Fibroblast of villous mesenchyme (primary cell): ENCODE measurements at places on chromosomes 5 and 9. TPM values are rescaled to one million over a fixed set of nuclear protein-coding genes. Genes with fewer than 3 reads are reported as not detected.

DNA sequence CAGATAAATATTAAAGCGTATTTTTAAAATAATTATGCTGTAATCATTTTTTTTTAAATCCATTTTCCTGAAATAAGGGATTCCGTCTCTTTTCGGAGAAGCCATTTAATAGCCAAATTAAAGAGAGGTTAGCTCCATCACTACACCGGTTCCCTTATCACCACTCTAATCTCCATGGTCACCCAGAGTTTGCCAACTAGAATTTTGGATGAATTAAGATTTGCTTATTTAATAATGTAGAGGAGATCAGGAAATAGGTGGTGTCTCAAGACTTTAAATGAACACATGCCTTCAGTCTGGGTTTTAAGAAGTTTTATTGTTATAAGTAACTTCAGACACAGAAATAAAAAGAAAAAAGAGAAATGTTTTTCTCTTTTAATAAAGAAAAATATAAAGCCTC lies 151.7 kb downstream of the TTC39B start:
- DNase-seq, result no peak

DNA sequence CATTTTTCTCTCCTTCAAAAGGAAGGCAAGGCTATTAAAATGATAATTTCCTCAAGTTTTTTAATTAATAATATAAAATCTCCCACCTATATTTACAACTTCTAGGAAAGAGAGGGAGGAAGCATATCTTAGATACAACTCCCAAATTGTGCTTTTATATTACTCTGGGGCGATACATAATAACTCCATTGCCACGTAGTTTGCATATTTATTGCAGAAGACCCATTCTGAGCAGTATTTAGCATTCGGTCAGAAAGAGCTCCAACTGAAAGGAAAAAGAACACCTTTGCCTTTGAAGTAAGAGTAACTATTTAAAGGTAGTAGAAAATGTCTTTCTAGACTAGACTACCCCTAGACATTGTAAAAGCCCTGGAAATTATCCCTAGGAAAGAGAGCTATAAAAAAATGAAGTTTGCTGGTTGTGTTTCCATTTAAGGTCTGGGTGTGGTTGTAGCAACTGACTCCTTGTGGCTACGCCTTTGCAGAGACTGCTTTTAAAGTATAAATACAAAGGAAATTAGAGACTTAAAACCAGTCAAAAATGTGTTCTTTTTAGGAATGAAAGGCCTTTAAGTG lies 566.1 kb downstream of the ZNF608 start:
- DNase-seq, result no peak

- DNase-seq, result no peak
These were observed 26.0 kb upstream of the DMRT2 start for GRCh38 chr9:1024112-1024511.

DNA sequence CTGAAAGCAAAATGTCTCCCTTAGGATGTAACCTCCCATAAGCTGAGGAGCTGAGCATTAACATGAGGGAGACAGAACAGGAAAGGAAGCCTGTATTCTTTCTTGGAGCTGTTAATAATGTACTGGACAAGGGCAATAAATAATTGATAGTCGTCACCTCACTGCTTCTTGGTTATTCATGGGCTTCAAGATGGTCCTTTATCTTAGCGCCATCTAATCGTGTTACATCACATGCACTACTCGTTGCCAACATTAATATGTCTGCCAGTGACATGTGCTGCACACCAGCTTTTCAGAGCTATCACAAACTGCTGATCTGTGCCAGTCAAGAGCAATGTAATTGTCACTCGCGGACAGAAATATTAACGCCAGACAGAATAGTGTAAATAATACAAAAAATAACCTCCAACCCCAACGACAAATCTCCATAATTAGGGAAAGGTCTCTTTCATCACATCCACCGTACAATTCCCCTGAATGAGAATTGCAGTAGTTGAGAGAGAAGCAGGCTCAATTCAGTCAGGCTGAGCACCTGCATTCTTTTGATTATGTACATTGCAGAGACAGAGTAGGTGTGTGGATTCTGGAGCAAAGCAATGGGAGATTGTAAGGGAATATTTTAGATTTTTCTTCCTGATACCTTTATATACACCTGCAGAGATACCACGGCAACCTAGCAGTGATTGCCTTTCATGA lies 267.1 kb downstream of the SPATA31D1 start:
- no peak for DNase-seq

SGCD gene
- total RNA-seq, result 13.8 and 15.1 TPM in 2 replicates
